ENCODE measurements at places on chromosomes 2 and 18.

- no peak for DNase-seq
Measured at GRCh38 chr2:219733106-219733505, 105.7 kb downstream of the SLC4A3 start.

- no peak for DNase-seq
Measured at GRCh38 chr2:200223205-200223784, 83.2 kb upstream of the SPATS2L start.

DNA sequence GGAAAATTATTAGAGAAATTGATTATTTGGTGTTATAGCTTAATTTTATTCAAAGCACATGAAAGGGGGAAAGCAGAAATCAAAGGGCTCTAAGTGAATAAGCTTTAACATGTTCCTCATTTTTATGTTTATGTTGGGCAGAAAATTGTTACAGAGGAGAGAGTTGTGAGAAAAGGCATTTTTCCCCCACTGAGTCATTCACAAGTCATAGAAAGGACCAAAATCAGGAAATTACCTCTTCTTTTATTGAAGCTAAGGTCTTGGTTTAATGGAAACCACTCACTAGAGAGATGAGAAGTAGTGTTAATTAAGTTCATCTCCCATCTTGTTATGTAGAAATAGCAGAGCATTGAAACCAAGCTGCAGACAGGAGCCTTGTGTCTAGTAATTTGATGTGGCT is 175.3 kb upstream of the THUMPD2 start:
- no peak for DNase-seq

- DNase-seq, result no peak
Measured at GRCh38 chr2:69077252-69077950, 64.4 kb downstream of the ANTXR1 start.

DNA sequence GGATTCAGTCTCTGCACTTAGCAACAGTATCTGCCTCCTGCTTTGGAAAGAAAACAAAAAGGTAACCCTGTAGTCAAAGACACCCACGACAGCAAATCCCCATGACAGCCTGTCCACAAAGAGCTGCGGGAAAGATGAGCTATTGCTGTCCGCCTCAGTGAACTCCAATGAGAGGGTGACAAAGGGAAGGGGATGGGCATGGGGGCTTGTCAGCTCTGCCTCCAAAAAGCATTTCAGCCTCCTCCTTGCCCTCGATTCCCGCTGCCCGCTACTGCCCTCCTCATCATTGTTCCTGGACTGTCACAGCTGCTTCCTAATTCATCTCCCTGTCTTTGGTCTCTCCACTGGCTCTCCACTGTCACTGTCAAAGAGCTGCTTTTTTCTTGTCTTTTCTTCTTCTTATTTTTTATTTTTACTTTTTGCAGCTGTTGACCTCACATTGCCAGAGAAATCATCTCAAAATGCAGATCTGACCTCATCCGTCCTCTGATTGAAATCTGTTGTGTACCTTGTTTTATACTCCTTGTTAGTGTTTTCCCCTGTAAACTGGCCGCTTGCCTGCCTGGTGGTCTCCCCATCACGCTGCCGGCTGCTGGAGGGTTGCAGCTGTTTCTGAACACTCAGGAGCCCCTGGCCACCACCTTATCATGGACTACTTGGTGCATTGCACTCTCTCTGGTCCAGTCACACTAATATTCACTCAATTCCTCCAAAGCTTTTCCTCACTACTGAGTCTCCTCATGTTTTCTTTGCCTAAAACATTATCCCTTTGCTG is 7.9 kb upstream of the E2F6 start:
- DNase-seq, result no peak

GRCh38 chr2:38262069-38262871 is 114.8 kb downstream of the ATL2 start:
- no peak for DNase-seq

GRCh38 chr2:69559442-69560146 is 83.9 kb downstream of the AAK1 start:
- peak; percentile 67 for DNase-seq

DNA sequence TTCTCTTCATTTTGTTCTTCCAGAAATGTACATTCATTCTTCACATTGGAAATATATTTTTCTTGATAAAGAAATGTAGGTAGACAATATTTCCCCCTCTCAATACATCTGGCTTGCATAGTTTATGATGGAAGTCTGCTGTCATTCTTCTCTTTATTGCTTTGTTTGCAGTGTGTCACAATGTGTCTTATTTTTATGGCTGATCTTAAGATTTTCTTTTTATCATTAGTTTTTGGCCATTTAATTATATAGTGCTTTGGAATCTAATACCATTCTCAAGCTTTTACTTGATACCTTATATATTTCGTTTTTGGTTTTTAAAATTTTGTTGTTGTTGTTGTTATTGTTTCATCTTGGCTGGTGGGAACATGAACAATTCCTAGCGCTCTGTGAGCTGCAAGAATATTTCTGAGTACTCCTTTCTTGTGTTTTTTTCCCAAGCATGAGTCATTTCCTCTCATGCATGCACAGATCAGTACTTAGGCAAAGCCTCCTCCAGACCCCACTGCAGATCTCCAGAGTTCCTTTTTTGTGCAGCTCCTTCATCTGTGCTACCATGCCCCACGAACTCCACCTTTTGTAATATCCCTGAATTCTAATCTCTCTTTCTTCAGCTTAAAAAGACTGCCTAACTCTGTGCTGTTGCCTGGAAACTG is 13.7 kb upstream of the MMADHC start:
- no peak for DNase-seq

DNA sequence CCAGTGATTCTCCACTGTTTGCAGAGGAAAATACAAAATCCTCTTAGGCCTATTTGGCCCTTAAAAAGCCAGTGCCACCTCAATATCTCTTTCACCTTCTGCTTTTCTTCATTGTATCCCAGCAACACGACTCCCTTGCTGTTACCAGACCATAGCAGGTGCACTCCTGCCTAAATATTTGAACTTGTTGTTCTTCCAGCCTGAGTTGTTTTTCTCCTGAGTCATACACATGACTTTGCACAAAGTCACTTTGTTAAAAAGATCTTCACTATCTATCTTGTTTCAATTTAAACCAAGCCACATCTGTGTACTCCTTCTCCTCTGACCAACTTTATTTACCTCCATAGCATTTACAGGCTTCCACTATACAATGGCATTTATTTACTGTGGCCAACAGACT is 103.6 kb downstream of the LRRTM4 start:
- no peak for DNase-seq

- no peak for DNase-seq
Measured at GRCh38 chr2:162060532-162060931, 13.5 kb downstream of the DPP4 start.

DNA sequence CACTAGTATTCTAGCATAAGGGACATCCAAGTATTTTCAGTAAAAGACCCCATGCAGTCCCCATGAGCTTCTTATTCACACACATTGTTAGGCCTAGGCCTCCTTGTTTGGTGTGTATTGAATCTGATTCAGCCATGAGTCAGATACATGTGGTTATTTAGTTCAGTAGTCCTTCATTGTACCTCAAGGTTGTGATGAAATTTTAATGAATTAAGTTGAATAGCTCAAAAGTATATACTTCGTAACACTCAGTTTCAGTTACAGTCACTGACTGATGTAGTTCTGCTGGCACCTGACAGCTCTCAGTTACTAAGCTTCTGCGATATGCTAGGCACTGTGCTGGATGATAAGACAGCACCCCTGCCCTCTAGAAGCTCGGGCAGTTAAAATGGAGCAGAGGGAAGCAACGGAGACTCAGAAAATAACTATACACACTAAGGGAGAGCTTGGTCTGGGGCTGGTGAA is 86.4 kb downstream of the XRCC5 start:
- DNase-seq, result no peak

- DNase-seq, result no peak
Measured at GRCh38 chr2:60818272-60818671, 62.2 kb downstream of the PAPOLG start.

DNA sequence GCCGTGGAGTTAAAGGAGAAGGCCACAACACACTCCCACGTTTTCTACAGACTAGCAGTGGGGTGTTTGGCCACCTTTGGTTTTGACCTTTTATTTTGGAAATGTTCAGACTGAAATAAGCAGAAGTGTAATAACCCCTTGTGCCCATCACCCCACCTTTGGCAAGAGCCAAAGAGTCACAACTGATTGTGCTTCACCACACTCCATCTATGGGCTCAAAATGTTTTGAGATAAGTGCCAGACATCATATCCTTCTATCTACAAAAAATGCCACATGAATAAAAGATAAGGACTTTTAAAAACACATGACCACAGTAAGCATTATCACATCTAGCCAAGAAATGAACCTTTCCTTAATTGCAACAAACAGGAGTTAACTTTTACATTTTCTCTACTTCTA is 9.9 kb upstream of the GPR35 start:
- no peak for DNase-seq

- DNase-seq, result no peak
Measured at GRCh38 chr2:207008105-207008990, 69.0 kb downstream of the CPO start.

GRCh38 chr2:236054621-236055305 is 113.4 kb downstream of the GBX2 start:
- no peak for DNase-seq

GRCh38 chr2:75764611-75765010 is 53.9 kb upstream of the GCFC2 start:
- no peak for DNase-seq

DNA sequence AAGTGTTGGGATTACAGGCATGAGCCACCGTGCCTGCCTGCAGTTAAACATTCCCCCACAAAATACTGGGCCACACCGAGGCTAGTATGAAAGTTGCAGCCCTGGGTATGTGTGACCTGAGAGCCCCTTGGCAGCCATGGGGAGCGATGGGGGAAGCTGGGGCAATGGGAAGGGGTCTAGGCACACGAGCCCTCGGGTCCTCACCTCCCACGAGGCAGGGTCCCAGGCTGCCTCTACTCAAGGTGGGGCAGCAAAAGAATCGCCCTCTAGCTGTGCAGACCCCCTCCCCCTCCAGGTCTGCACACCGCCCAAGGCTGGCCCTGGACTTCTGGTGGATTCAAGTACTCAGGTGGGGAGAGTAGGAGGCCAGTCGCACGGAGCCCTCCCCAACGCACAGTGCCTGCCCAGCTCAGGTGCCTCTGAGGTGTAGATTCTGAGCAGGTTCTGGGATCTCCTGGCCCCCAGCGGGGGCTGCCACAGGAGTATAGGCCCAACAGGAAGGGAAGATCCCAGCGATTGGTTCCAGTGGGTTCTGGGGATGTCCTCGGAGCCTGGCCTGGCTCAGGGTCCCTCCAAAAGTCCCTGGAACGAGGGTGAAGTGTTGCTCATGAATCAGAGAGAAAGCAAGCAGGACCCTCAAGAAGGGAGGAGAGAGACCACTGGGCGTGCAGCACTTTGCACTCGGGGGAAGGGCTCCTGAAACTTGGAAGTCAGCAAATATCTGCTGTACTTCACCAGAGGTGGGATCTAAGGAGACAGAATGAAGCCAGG is 2.6 kb downstream of the GPR35 start:
- no peak for DNase-seq

DNA sequence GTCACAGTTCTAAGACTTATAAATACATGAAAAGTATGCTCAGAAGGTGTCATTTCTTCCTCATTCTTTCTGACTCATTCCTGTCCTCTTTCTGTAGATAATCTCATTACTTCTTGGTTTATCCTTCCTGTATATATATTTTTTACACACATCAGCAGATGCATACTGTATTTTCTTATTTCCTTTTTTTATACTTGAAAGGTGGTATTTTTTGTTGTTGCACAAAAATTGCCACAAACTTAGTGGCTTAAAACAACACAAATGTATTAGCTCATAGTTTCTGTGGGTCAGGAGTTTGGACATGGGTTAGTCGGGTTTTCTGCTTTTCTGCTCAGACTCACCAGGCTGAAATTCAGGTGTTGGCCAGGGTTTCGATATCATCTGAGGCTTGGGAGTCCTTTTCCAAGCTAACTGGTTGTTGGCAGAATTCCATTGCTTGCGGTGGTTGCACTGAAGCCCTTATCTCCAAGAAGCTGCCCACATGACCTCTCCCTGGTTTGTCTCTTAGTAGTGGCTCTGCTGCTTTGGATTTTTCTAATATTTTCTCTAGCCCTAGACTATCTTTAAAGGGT is 162.6 kb downstream of the FMNL2 start:
- no peak for DNase-seq

- DNase-seq, result no peak
Measured at GRCh38 chr2:26077291-26077690, 43.4 kb downstream of the RAB10 start.

DNA sequence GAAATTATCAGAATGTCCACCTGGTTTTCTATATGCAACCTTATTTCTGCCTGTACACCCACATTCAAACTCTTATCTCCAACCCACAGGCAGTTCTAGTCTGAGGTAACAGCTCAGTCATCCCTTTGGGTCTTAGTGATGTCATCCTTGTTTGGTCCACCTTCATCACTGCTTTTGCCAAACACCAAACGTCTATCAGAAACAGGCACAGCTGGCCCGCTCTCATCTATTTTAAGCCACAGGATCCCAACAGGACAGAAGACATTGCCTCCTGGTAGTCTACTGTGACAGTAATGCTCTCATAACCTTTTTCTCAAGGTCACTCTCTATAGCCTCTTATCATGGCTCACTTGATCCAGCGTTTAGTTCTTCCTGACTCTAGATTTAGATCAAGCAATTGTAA is 99.0 kb upstream of the CHAC2 start:
- DNase-seq, result no peak

DNA sequence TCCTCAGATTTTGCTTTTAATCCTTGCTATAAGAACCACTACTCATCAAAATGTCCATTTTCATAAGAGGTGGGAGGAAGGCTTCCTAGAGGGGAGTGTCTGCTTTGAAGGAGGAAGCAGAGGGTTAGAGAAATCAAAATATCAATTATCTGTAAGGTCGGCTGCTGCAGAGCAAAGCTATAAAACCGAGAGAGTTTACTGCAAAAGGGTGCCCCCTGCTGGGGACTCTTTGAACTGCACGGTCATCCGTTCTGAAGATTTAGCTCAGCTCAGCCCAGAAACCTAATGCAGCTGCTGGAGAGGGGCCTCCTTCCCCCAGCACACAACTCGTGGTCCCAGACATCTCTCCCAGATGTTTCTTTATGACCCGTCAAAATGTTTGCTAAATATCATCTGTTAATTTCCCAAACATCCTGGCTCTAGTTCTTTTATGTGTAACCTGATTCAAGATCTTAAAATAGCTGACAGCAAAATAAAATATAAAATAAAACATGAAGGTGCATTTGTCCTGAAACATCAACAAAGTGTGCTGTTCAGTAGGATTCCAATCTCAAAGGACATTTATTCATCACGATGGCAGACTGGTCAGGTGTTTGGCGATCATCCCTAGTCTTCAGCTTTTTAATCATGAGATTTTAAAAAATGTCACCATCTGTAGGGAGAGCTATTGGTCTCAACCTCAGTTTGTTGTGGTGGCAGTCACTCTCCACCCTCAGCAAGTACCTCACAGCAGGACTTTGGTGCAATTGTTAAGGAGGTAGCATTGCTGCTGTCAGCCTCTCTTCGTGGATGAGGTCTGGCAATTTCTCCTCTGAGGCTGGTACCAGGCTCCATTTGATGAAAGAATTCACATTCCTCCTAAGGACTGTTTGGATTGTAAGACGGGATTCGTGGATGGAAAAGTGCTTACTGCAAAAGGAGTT is 185.9 kb downstream of the MTX2 start:
- DNase-seq, result peak; percentile 55

- DNase-seq, result no peak
Measured at GRCh38 chr18:27695503-27695902, 481.4 kb downstream of the CDH2 start.

Measured in Panc1 (cell line).